ENCODE measurements at places on chromosomes 7 and 10. TPM values are rescaled to one million over a fixed set of nuclear protein-coding genes. Genes with fewer than 3 reads are reported as not detected.

DNA sequence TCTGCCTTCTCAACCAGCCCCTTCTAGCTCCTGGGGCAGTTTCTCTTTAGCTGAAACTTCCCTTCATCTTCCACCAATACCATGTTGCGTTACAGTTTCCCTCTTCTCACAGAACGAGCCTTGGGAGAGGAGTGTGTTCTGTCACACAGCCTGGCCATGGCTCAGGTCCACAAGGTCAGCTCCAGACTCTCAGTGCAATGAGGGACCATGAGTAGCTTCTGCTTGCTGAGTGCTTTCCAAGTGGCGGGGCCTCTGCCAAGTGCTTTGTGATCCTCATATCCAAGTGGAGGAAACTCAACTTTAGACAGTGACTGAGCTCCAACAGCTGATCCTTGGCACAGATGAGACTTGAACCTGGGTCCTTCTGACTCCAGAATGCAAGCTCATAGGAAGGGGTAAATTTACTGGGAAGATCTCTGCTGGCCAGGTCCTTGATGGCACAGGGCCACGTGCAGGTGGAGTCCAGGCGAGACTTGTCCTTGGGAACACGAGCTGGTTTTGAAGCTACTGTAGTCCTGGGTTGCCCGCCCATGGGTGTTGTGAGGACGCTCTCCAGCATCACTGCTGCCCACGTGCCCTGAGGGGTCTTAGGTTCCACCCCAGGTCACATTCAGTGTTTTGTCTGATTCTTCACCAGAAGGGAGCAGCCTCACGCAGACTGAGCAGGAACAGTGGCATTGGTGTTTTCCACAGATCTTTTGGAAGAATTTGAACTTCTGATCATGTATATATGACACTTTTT is 238.0 kb downstream of the EBF3 start:
- DNase-seq: no peak

The GNAT3 gene
- not detected for total RNA-seq

GRCh38 chr7:79619216-79619615 is 165.7 kb upstream of the MAGI2 start:
- DNase-seq: no peak

DNA sequence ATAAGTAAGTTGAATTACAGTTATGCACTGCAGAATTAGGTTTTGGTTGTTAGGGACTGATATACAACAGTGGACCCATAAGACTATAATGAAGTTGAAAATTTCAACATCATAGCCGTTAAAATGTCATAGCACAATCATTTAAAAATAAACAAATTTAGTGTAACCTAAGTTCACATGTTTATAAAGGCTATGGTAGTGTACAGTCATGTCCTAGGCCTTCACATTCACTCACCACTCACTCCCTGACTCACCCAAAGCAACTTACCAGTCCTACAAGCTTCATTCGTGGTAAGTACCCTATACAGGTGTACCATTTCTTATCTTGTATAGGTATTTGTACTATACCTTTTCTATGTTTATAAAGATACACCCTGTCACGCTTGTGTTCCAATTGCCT is 113.7 kb downstream of the RAB11FIP2 start:
- no peak for DNase-seq
